Stimulated activated CD4-positive, alpha-beta T cell treated with anti-CD3 and anti-CD28 coated beads, Interleukin-1b, Interleukin-23, amount 100 ng/mL, for 1 hour (primary cell): ENCODE measurements at places on chromosomes 3 and 15.

DNA sequence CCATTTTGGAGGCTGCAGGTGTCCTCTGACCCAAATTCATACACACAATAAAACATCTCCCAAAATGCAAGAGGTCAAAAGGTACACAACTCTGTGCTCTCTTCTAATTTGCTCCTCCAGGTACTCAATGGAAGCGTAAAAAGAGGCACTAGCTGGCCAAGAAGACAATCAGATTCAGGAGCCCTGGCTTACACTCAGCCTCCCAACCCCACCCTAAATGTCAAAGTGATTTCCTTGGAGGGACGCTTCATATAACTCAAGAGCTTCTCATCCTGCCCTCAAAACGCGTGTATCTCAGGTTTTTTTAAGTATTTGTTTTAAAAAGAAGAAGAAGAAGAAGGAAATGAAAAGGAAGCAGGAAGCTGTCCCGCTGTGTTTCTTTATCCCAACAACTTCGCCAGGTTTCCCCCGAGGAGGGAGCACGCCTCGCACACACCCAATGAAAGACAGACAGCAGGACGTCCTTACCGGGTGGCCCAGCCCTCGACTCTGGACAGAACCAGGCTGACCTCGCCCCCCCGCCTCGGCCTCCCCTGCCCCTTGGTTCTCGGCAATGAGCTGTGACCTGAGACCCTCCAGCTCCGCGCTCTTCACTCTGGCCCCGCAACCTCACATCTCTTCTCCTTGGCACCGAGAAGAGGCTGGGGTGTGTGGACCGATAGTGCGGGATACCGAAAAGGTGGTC, 620.7 kb upstream of the ZNF385D start:
- no peak for DNase-seq

DNA sequence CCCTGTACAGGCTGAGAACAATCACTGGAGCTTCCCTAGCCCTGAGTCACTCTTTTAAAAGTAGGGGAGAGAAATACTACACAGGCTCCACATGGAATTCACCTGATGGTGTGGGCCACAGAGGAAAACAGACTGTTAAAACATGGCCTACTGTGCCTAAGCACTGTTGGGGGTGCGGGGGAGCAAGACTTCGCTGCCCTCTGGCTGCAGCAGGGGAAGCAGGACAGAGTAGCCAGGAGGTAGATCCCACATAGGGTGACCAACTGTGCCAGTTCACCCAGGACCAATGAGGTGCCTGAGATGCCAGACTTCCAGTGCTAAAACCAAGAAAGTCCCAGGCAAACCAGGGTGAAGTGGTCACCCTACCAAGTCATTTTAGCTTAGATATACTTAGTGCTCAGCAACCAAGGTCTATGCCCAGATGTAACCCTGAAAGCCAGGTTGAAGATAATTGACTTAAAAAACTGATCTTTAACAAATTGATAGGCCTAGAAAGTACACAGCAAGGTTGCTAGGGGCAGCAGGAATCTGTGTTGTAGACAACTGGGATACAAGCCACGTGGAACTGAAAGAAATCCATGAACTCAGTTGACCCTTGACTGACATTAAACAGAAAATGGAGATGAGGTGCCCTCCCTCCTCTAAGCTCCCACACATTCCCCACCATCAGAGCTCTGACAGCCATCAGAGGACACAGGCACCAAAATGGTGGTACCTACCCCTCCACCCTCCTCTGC, 344.2 kb upstream of the PPP2R3A start:
- no peak for DNase-seq

GRCh38 chr15:77609558-77609957, 23.2 kb downstream of the LINGO1 start:
- DNase-seq: no peak

- no peak for DNase-seq
These were observed 271.4 kb upstream of the RARB start for GRCh38 chr3:25156626-25157025.

GRCh38 chr3:108667312-108667711, 77.8 kb downstream of the DZIP3 start:
- no peak for DNase-seq

DNA sequence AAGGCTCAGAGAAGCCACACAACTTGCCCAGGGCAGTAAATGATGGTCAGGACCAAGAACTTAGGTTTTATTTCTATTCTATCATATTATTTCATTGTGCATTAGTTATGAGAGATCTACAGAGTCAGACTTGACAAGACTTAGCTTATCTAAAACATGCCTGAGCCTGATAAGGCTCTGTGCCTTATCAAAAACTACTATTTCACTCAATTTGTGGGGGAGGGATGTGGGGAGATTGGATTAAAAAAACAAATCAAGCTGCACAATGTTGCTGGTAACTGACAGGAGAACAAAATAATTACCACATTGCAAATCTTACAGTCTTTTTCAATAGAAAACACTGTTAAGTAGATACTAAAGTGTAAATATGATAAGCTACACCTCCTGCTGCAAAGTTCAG, 16.0 kb downstream of the HACD2 start:
- no peak for DNase-seq
